ENCODE measurements at places on chromosomes 2 and 18. TPM values are rescaled to one million over a fixed set of nuclear protein-coding genes. Genes with fewer than 3 reads are reported as not detected.

LCT gene
- not detected for total RNA-seq

B3GNT7 gene
- total RNA-seq: 1.5 TPM

KLHL41 gene
- total RNA-seq: 0.89 TPM

CXCR1 gene
- not detected for total RNA-seq

SLC30A3 gene
- not detected for total RNA-seq

ABHD3 gene
- total RNA-seq: 10.0 TPM

EIF2B4 gene
- 50.4 TPM for total RNA-seq

DNA sequence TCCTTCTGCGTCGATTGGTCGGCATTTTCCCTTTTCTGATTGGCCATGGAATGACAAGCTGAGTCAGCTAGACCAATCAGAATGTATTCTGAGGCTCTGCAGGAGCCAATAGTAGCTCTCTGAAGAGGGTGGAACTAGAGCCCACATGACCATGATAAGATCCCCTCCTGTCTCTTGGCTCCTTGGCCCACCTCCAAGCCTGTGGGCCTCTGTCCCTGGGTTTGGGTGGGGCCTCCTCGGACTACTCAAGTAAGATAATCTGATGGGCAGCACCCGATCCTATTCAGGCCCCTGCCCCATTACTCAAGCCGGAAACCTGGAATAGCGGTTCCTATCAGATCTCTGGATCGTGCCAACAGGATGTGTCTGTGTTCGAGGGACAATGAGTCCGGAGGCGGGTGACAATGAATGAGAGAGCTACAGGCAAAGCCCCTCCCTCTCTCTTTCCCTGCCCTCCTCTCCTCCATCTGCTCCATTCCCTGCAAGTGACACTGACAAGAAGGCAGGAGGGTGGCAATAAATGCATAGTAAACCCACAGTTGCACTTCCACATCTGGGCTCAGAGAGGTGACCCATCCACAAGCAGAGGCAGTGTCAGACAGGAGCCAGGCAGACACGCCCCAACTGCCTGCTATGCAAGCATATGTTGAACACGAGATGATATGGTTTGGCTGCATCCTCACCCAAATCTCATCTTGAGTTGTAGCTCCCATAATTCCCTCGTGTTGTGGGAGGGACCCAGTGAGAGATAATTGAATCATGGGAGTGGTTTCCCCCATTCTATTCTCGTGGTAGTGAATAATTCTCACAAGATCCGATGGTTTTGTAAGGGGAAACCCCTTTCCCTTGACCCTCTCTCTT lies 114.7 kb downstream of the TNS1 start:
- no peak overlapping the region for H3K4me3 ChIP-seq
- peaks cover 49% of the 10 kb centered on the region for H3K36me3 ChIP-seq
- H3K4me1 ChIP-seq: peaks cover 16% of the 10 kb centered on the region
- no peak overlapping the region for H3K27ac ChIP-seq
- DNase-seq: no peak

GRCh38 chr18:21366896-21367295 lies 124.9 kb downstream of the GREB1L start:
- H3K27me3 ChIP-seq: peaks cover 6% of the 10 kb centered on the region
- H3K4me1 ChIP-seq: peaks cover 16% of the 10 kb centered on the region
- H3K4me3 ChIP-seq: no peak overlapping the region
- H3K27ac ChIP-seq: no peak overlapping the region

DNA sequence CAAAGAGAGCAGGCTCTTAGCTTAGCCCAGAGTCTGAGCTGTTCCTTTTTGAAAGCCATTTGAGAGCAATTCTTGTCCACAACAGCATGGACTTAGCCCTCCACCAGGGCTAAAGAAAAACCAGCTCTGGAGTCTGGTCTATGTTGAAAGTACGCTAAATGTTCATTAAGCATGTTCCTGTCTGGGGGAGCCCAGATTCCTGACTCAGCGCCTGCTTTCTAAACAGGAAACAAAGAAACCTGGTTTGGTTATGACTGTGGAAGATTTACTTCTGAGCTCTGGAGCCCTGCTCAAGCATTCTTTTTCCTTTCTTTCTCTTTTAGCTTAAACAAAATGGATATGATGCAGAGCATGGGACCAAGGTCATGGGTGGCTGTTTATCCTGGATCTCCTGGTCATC lies 279.8 kb downstream of the RBM43 start:
- DNase-seq: no peak
- H3K27ac ChIP-seq: no peak overlapping the region
- peaks cover 7% of the 10 kb centered on the region for H3K4me1 ChIP-seq
- H3K36me3 ChIP-seq: no peaks in the 10 kb centered on the region
- H3K4me3 ChIP-seq: no peak overlapping the region
- H3K27me3 ChIP-seq: no peaks in the 10 kb centered on the region

- H3K36me3 ChIP-seq: peaks cover 2% of the 10 kb centered on the region
- H3K4me3 ChIP-seq: no peak overlapping the region
- H3K27ac ChIP-seq: peak overlapping the region; percentile 34
- no peak for DNase-seq
- H3K27me3 ChIP-seq: no peaks in the 10 kb centered on the region
Measured at GRCh38 chr2:43358410-43359201, 132.2 kb upstream of the ZFP36L2 start.

DNA sequence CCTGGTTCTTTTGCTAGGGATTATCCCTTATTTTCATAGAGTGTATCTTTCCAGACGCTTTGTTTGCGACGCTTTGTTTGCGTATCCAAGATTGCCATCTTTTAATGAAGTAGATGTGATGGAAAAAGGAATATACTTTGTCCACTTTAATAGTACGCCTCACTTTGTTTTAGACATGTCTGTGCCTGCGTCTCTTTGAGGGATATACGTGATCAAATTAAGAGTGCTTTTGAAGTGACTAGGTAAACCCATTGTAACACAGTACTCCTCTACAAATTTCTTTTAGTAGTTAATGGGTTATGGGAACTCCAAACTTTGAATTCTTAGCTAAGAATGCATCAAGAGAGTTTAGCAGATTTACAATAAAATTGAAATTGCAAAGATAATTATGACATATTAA lies 27.9 kb downstream of the ACSL3 start:
- no peak for DNase-seq
- no peaks in the 10 kb centered on the region for H3K27me3 ChIP-seq
- no peak overlapping the region for H3K27ac ChIP-seq
- H3K36me3 ChIP-seq: peaks cover 21% of the 10 kb centered on the region
- no peak overlapping the region for H3K4me3 ChIP-seq

DNA sequence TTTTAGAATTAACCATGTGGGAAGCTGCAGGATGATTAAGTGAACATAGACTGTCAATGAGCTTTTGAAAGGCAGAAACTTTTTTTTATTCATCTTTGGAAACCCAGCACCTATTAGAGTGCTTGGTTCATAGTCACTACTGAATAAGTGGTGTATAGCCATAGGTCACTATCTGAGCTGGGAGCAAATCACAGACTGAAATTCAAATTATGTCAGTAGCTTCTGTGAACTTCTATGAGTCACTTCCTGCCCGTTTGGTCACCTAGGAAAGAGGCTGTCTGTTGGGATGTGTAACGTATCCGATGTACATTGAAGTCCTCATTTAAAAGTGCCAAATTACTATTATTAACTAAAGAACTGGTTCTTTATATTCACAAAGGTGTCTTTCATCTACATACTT lies 20.5 kb upstream of the SLC40A1 start:
- DNase-seq: no peak
- H3K27ac ChIP-seq: no peak overlapping the region
- H3K4me3 ChIP-seq: no peak overlapping the region
- peaks cover 13% of the 10 kb centered on the region for H3K4me1 ChIP-seq
- no peaks in the 10 kb centered on the region for H3K27me3 ChIP-seq
- H3K36me3 ChIP-seq: no peaks in the 10 kb centered on the region

DNA sequence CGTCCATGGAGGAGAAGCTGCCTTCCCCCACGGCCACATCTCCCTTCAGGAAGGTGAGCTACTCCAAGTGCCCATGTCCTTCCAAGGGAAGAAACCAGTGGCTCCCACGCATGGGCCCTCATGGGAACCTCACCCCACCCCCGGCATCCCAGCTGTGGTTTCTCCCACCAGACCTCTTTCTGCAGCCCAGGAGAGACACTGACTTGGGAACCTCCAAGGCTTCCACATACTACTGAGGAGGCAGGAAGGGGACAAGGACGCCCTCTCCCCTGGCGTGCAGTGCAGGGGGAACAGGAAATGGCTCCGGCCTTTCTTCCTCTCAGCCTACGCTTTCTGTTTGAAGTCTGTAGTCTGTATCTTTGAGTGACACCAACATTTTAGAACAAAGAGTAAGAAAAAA lies 104.5 kb upstream of the EPC2 start:
- no peaks in the 10 kb centered on the region for H3K36me3 ChIP-seq
- DNase-seq: no peak
- H3K4me3 ChIP-seq: no peak overlapping the region
- no peaks in the 10 kb centered on the region for H3K4me1 ChIP-seq
- peaks cover 2% of the 10 kb centered on the region for H3K27me3 ChIP-seq
- H3K27ac ChIP-seq: no peak overlapping the region

GRCh38 chr2:238247841-238248453 lies 8.1 kb upstream of the HES6 start:
- no peak overlapping the region for H3K27ac ChIP-seq
- H3K4me3 ChIP-seq: no peak overlapping the region
- no peak for DNase-seq
- no peaks in the 10 kb centered on the region for H3K4me1 ChIP-seq

DNA sequence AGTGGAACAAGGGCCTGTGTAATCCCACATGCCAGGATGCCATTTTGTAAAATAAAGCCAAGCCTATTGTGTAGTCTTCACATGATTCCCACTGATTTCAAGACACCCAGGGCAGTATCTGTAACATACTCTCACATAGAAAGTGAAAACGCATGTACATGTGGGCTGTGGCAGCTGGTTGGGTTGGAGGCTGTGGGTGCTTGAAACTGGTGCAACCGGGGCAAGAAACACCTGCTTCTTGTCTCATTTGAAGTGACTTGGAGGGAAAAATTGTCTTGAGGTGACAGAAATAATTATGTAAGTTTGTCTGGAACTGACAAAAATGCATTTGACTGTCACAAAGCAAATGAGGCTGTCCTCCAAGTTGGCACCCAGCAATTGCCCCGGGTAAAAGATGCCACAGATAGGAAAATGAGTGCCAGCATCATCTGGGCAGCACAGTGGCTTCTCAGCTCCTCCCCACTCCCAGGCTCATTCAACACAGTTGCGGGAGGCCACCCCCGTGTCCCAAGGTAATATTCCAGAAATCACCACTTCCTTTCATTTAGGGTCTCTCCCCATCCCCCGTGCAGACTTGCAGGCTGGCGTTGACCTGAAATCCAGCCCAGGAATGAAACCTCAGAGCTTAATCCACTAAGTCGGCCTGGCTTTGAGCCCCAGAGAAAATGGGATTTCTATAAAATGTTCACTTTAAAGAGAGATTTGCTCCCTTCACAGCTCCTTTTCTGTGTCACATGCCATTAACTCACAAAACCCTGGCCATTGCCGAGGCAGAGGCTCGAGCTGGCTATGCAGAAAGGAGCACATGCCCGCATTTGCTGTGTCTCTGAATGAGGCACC lies 293.9 kb upstream of the PARD3B start:
- H3K4me3 ChIP-seq: no peak overlapping the region
- no peaks in the 10 kb centered on the region for H3K4me1 ChIP-seq
- no peaks in the 10 kb centered on the region for H3K36me3 ChIP-seq
- no peak overlapping the region for H3K27ac ChIP-seq
- no peak for DNase-seq

- no peaks in the 10 kb centered on the region for H3K27me3 ChIP-seq
- H3K4me1 ChIP-seq: peaks cover 39% of the 10 kb centered on the region
- no peak overlapping the region for H3K27ac ChIP-seq
- H3K4me3 ChIP-seq: no peak overlapping the region
- H3K36me3 ChIP-seq: peaks cover 10% of the 10 kb centered on the region
Measured at GRCh38 chr2:36594849-36595248, 3.1 kb downstream of the FEZ2 start.
